Kidney capillary endothelial cell (primary cell): ENCODE measurements at places on chromosomes 3 and 15.

- no peak for DNase-seq
Observed at GRCh38 chr3:64895106-64895990, 207.5 kb upstream of the ADAMTS9 start.

GRCh38 chr3:40608091-40608490, 83.3 kb downstream of the ZNF621 start:
- no peak for DNase-seq

GRCh38 chr15:59276225-59277178, 69.9 kb downstream of the LDHAL6B start:
- no peak for DNase-seq

- no peak for DNase-seq
Observed at GRCh38 chr3:128321418-128321817, 145.3 kb downstream of the DNAJB8 start.

GRCh38 chr3:136939489-136939888, 18.3 kb upstream of the IL20RB start:
- DNase-seq: no peak

GRCh38 chr15:88635318-88635717, 3.5 kb upstream of the ISG20 start:
- no peak for DNase-seq

- peak; percentile 88 for DNase-seq
Observed at GRCh38 chr3:30658328-30659052, 52.1 kb downstream of the TGFBR2 start.

DNA sequence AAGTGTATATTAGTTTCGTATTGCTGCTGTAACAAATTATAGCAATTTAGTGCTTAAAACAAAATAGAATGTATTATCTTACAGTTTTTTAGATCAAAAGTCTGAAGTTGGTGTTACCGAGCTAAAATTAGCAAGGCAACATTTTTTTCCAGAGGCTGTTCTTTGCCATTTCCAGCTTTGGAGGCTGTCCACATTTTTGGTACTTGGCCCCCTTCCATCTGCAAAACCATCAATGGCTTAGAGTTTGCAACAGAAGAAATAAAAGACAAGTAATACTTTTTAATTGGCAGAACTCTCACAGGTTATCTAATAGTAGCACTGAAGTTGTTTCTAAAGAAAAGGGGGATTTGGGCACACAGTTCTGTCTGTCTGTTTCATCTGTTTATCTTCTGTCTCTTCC, 1248.5 kb downstream of the ROBO1 start:
- no peak for DNase-seq

- peak; percentile 82 for DNase-seq
Observed at GRCh38 chr3:146968204-146968651, 363.1 kb upstream of the PLSCR5 start.

DNA sequence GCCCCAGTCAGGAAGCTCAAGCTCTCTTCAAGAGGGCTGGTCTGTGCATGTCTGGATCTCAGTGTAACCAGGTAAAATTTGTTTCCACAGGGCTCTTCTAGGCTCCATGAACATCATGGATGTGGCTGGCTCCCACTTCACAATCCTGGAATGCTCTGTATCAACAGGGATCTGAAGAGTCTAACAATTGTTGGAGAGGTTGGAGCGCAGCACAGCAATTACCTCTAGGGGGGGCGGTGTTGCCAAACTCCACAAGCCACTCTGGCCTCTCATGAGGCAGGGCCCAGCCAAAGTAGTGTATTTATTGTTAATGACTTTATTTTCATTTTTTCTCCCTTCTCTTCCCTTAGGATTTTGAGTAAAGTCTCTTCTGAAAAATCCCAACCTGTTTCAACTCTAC, 6.1 kb upstream of the EIF2B5 start:
- no peak for DNase-seq

DNA sequence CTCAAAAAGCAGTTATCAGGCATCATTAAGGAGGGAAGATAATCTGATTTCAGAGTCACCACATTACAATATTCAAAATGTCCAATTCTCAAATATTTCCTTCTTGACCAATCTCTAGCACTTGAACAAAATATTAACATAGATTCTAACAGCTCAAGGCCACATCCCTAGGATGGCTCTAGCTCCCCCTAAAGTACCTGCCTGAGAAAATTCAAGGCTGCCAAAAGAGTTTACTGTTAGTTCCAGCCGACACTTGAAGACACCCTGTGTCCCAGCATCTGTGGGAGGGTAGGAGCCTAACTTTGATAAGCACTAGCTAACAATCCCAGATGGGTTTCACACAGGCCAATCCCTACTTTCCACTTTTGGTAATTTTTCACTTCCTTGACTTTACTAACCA, 10.4 kb downstream of the NSMCE3 start:
- DNase-seq: no peak

DNA sequence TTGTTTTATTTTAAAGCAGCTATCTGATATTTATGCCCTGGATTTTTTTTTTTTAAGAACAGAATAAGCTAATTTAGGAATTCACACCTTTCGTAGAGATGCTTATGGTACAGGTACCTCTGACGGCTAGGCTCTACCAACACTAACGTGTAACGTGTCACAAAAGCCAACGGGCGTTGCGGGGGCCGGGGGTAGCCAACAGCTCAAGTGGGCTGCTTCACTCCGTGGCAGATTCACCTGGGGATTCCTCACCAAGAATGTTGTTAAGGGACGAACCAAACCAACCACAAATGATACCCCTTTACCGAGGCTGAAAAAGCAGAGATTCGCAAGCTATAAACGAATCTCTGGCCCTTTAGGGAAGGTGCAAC, 1.0 kb downstream of the TMCC1 start:
- no peak for DNase-seq

DNA sequence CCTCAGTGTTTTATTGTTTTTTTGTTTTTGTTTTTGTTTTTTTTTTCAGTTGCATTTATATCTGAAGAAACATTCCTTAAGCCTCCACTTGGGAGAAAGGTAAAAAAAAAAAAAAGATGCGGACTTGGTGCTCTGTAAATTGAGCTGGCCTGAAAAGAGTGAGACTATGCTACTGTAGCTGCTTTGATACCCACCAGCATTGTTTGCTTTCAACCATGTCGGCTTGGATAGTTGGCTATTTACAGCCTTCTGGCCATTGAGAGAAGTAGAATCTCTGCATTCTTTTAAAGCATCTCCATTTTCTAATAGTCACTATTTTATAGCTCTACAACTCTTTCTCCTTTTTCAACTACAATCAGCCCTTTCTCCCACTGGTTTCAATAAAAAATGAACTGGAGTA, 149.6 kb downstream of the ZIC4 start:
- no peak for DNase-seq

DNA sequence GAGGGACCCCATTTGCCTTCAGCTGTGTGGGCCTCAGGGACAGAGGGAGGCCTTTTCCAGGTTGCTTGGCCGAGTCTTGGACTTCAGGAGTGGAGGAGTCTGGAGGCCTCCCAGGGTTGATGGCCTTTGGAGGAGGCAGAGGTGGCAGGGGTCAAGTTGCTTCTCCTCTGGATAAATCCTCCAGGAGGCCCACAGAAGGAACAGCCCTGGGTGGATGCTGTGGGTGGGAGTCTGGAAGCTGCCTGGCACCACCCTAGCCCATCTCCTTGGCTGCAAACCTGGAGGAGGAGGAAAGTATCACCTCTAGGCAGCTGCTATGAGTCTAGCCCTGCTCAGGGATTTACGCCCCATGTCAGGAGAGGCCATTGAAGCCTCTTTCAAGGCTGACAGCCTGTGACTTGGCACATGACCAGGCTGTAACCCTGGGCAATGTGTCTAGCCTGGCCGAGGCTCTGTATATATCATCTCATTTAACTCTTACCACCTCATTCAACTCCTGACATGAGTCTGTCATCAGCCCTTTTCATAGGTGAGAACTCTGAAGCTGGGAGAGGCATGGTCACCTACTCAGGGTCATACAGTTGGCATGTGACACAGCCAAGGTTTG, 2.9 kb upstream of the PRKCD start:
- DNase-seq: no peak

DNA sequence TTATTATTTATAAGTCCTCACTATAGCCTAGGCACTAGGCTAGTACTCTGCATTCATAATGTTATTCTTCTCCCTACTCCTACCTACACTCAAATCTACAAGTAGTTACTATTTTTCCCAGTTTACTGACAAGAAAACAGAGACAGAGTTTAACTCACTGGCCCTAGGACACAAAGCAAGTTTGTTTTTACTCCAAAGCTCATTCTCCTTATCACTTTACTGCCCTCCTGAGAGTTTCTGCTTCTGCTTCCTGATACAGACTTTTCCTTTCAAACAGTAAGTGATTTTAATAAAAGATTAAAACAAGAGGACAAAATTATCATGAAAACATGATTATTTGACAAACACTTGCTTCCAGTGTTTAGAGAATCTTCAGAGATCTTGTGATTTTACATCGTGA, 60.6 kb upstream of the CADPS start:
- no peak for DNase-seq

- no peak for DNase-seq
Observed at GRCh38 chr15:98658831-98659699, 10.7 kb downstream of the IGF1R start.

- DNase-seq: no peak
Observed at GRCh38 chr3:95474338-95474737, 1340.1 kb upstream of the EPHA6 start.

GRCh38 chr15:59268168-59268851, 61.7 kb downstream of the LDHAL6B start:
- peak; percentile 60 for DNase-seq

- no peak for DNase-seq
Observed at GRCh38 chr3:52200981-52201679, 3.2 kb downstream of the ALAS1 start.

DNA sequence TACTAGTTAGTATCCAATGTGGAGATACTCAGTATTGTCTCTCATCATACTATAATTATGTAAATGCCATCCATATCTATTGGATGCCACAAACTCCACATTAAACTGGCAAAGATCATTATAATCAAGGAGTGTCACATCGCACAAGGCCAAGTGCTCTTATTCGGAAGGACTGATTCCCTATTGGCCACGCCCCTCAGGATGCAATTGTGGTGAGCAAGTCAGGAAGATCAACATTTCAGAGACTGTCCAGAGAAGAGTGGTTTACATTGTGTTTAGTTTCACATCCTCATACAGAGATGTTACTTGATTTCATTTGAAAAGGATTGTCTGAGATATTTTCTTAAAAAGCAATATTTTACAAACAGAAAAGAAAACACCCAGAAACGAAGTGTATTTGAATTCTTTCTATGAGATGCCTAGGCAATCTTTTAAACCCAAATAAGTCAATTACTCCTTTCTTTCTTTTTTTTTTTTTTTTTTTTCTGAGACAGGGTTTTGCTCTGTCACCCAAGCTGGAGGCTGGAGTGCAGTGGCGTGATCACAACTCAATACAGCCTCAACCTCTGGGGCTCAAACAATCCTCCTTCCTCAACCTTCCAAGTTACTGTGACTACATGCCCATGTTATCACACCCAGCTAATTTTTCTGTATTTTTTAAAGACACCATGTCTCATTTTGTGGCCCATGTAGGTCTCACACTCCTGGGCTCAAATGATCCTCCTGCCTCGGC, 369.1 kb downstream of the RBMS3 start:
- DNase-seq: peak; percentile 9

DNA sequence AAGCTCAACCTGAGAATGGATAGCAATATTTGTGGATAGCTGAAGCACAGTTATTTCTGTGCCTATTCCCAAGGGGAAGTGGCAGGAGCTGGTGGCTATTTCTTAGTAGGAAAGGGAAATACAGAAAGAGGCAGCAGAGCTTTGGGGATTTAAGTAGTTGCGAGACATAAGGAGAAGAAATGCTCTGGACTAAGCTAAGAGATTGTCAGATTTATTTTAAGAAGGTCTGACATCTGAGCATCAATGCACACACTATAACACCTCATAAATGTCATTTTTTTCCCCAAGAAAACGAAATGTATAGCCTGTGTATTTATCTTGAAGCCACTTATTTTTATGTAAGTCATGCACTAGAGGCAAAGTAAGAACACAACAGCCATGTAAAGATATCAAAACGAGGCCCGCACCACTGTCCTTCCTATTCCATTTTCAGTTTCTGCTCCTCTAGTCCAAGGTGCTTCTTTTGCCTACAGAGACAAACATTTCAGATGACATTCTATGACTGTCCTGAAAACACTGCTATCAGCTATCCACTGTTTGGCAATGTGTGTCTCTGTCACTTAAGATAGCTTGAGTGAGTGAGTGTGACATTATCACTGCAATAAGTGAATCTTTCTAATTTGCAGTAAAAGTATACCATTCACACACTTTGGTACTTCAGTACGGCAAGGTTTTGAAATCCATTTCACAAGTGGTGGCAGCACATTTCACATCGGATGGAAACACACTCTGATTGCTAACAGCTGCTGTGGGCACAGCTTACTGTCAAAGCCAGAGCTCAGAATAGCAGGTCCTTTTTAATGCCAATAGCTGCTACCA, 62.7 kb upstream of the ICE2 start:
- DNase-seq: no peak

GRCh38 chr15:101614001-101614585, 38.1 kb downstream of the TM2D3 start:
- no peak for DNase-seq

DNA sequence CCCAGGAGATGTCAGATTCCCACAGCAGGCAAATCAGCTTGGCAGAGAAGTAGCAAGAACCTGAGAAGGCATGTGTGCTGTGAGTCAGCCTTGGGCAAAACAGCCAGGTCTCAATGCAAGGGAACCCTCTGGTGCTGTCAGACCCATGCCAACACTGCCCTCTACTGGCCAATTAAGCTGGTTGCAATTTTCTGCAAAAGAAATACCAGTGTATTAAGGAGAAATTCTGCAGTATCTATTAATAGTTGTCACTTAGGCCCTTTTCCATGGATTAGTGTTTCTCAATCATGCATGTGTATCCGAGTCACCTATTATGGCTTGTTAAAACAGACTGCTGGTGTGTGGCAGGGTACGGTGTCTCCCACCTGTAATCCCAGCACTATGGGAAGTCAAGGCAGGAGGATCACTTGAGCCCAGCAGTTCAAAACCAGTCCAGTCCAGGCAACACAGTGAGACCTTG, 26.2 kb downstream of the MAP4 start:
- peak; percentile 81 for DNase-seq

GRCh38 chr3:140816372-140817195, 125.1 kb upstream of the SLC25A36 start:
- DNase-seq: no peak

DNA sequence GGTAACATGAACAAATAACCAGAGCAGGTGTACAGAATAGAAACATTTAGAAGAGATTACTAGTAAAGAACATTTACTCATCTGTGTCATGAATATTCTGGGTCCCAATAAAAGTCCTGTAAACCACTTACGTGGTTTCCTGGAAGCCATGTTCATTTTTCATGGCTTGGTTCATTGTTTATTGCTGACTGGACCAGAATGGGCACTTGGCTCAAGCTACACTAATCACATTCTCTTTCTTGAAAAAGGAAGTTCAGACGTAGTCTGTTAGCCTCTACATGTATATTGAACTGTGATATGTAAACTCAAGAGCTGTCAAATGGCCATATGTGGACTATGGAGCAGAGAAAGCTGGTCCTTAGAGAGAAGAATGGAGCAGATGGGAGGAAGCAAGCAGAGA, 138.3 kb upstream of the FAM3D start:
- DNase-seq: no peak

GRCh38 chr3:3552761-3553160, 246.5 kb upstream of the LRRN1 start:
- no peak for DNase-seq
